Esophagus muscularis mucosa (tissue), 4 donors: ENCODE measurements at places on chromosomes 6 and 20. TPM values are rescaled to one million over a fixed set of nuclear protein-coding genes. Genes with fewer than 3 reads are reported as not detected.

- DNase-seq, result no peak
Observed at GRCh38 chr20:33082546-33082945, 3.1 kb downstream of the BPIFB4 start.

DNA sequence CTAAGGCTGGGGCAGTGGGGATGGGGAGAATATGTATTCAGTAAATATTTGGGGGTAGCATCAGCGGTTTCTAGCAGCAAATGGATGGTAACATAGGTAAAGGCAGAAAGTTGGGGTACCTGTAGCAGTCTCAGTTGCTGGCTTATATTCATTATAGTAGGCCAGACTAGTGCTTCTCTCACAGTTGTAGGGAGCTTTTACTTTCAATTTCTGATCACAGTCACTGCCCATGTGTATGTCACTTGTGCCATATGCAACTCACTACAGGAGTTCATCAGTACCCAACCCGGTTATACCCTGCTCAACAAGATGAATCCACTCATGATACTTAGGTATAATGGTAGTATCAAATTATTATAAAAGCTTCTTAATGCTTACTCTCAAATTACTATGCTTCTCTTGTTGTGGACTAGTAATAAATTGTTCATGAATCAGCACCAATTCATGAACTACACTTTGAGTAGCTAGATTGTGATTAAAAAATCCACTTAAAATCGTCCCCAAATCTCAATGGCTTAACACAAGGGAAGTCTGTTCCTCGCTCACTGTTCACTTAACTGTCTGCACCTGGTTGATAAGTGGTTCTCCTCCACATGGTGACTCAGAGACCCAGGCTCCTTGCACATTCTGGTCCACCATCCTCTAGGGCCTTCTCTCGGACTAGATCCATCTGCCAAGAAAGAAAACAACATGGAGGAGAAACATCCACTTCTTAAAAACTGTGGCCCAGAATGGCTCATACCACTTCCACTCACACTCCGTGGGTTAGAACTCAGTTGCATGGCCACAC is 31.3 kb upstream of the MYLIP start:
- no peak for DNase-seq

DNA sequence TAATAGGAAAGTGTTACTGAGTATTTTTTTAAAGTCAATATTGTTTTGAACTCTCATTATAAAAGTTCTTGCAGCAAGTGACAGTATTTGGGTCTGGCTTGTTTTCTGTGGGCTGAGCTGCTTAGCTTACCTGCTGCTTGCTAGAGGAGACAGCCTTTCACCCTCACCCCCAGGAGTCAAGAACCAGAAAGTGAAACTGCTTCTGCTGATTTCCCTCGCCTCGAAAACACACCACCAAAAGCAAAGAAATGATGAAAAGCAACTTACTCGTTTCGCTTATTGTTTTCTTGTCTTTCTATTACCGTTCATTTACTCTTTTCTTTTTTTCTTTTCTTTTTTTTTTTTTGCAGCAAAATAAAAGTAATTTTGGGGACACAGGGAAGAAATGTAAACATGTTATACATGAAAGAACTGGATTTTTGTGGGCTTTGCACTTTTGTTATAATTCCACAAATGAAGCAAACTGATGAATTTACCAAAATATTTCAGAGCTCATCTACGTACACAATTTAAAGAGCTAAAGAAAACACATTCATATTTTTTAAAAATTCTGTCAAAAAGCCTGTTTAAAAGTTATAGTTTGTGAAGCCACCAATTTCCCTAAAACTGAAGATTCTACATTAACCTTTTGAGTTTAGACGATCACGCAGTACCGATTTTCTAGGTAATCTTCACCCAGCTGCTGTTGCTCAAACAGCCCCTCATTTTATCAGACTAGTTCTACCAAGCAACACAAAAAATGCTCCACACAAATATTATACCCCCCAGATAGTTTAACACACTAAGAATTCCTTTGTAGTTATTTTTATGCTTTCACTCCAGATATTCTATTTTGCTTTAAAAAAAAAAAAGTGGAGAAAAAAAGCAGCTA is 1.7 kb downstream of the SCML4 start:
- peak; percentile 64 for DNase-seq

DNA sequence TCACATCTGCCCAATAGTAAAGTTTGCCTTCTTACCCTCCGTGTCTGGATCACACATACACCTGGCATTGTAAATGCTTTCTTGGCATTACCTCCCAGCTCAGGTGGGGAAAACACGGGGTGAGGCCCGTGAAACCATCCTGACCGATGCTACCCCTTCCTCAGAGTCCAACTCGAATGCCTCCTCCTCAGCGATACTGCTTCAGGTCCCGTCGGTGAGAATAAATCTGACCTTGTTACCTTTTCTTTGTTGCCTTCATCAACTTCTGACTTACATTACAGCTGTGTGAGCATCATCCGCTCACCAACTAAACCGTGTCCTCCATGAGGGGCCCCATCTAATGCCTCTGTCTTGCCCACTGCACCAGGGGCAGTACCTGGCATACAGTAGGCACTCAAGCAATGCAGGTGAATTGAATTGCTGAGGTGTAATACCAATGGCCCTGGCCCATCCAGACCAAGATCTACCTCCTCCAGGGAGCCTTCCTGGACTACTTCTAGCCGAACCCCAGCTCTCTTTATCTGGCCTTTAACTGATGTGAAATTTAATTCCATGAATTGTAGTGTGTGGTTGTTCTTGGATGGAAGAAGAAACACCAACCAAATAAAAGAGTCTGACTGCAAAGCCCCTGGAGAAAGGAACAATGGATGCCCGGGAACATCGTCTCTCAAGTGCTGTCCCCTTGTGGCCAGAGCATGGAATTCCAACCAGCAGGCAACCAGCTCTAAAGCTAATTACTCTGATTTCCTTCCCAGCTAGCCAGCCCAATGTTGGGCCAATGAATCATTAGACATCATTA is 141.5 kb downstream of the ANKRD60 start:
- no peak for DNase-seq

GRCh38 chr20:37969949-37970855 is 63.1 kb downstream of the TTI1 start:
- no peak for DNase-seq

DNA sequence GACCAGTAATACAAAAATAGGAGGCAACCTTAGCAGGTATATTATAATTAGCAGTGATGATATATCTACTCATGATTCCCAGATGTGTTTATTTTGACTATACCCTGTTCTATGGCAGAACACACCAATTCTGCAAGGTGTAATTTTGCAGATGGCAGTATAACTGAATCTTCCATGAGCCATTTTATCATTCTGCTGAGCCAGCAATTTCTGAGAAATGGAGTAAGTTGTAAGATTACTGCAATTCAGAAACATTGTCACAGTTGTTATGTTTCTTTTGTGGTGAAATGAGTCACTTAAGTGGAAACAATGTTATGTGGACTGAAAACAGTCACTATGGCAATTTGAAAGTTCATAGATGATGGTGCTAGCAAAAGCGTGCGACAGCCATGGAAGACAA is 63.7 kb upstream of the RIMS1 start:
- DNase-seq, result no peak

GRCh38 chr6:31423550-31423949 is 20.2 kb downstream of the MICA start:
- peak; percentile 66 for DNase-seq

GRCh38 chr20:20593447-20594170 is 118.8 kb downstream of the RALGAPA2 start:
- no peak for DNase-seq

GRCh38 chr6:19298421-19298820 is 538.7 kb upstream of the ID4 start:
- no peak for DNase-seq

DNA sequence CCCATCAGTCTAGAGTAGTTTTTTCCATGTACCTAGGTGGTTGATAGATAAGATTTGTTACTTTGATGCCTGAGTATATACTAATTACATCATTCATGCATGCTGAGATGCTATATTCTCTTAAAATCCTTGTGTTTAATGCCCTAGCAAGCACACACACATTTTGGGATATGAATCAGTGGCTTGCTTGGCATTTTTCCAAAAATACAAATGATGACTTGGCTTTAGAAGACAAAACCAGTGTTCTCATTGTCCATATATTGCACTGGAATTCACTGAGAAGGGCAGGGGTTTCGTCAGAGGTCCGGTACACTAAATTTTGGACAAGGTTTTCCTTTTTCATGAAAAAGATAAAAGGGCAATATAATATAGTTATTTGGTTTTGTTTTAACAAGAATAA is 24.9 kb downstream of the GTPBP2 start:
- no peak for DNase-seq

- DNase-seq, result no peak
Observed at GRCh38 chr6:158660333-158660754, 10.5 kb downstream of the SYTL3 start.

The PEX3 gene
- total RNA-seq, result 17.9 TPM

The WFDC2 gene
- 2.1 TPM for total RNA-seq

The KHDRBS2 gene
- 0.17 TPM for total RNA-seq
